Adipocyte (in vitro differentiated cells): ENCODE measurements at places on chromosomes 12 and 14.

- DNase-seq = no peak
These were observed 640.0 kb downstream of the TMTC2 start for GRCh38 chr12:83326666-83327065.

DNA sequence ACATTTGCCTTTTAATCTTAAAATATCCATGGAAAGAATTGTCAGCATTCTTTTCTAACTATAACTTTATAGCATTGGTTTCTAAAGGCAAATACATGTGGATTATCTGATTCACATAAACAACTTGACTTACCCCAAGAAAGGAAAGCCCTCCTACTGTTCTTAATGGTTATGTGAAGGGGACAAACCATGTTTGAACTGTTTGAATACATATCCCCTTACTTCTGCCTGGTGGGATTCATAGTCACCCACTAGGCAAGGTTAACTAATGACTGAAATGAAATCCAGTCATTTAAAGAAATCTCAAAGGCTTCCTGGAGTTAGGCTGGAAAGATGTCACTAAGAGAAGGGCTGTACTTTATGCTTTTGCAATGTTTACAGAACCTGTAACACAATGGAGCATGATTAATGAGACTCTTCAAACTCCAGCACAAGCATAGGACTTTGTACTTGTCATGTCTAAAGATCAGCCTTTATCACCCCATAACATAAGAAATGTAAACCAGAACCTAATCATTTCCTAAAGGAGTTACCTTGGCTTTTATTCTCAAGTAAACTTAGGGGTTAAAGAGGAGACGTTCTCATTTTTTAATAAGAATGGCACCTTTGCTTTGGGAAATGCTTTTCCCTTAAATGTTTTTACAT, 10.2 kb upstream of the FLRT2 start:
- DNase-seq = no peak

- no peak for DNase-seq
These were observed 39.6 kb upstream of the KLRD1 start for GRCh38 chr12:10268037-10268436.

DNA sequence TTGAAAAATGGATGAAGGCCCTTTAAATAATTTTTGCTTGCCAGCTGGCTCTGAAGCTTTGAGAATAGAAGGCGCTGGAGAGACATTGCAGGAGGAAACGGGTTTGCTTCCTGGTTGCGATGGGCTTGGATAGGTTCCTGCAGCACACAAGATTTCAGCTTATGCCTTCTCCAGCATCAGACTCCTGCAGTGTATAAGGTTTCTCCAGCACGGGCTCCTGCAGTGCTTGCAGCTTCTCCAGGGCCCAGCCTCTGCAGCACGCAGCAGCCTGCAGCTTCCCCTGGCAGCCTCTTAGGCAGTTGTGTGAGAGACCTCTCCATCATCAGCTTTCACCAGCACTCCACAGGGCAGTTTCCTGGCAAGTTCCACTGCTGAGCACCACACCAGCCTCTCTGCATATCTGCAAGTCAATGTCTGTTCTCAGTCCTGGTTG, 78.7 kb upstream of the ZDHHC17 start:
- DNase-seq = peak; percentile 41

DNA sequence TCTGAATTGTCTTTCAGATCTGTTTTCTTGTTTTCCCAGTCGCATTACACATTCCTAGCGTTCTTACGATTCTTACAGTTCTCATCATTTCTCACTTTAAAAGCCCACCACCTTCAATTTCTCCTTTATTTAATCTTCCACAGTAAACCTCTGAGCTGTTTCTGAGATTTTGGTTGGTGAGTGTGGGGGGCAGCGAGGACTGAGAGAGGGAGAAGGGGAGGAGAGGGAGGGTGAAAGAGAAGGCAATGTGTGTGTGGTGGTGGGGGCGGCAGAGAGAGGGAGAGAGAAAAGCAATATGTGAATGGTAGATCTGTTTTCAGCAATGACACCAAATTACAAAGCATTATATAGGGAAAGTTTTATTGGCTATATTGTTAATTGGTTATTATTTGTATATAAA, 282.6 kb downstream of the SOX5 start:
- DNase-seq = no peak

- no peak for DNase-seq
These were observed 87.3 kb downstream of the SUDS3 start for GRCh38 chr12:118463677-118464076.

- DNase-seq = no peak
These were observed 13.5 kb downstream of the DGLUCY start for GRCh38 chr14:91127401-91127801.

GRCh38 chr12:62629971-62630739, 163.5 kb downstream of the MON2 start:
- DNase-seq = no peak

DNA sequence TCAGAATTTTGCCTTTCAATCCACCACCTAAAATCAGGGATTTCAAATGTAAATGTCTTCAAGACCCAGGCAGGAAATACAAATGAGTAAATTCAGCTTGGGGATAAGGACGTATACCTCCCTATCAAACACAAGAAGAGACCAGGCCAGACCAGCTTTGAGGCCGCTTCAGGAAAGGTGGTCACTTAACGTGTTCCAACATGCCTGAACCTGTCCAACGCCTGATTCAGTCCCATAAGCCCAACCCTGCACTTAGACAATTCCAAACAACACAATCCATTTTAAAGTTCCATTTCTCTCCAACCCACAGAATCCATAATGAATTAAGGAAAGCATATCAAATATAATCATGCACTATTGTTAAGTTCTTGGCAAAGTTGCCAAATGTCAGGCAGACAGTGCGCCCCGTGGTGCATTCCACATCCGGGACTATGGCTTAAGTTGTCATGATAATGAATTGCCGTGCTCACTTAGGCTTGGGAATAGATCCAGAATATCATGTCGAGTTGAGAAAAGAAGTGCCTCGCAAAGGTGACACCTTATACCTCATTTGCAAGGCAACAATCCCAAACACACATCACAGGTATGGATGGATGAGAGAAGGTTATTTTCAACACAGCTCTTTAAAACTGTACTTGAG, 35.5 kb downstream of the CCDC60 start:
- DNase-seq = no peak

DNA sequence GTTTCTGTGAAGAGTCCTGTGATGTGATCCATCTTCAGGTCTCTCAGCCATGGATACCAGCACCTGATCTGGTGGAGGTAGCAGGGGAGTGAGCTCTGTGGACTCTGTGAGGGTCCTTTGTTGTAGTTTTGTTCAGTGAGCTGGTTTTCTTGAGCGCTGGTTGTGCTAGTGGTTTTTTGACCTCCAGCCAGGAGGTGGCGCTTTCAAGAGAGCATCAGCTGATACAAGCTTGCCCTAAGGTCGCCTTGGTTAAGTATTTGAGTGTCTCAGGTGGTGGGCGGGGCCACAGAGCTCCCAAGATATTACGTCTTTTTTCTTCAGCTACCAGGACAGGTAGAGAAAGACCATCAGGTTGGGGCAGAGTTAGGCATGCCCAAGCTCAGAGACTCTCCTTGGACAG, 139.7 kb downstream of the TTLL5 start:
- DNase-seq = no peak

GRCh38 chr12:95624589-95624988, 73.3 kb upstream of the USP44 start:
- DNase-seq = no peak

- DNase-seq = no peak
These were observed 31.7 kb downstream of the GALNT4 start for GRCh38 chr12:89492883-89493282.

DNA sequence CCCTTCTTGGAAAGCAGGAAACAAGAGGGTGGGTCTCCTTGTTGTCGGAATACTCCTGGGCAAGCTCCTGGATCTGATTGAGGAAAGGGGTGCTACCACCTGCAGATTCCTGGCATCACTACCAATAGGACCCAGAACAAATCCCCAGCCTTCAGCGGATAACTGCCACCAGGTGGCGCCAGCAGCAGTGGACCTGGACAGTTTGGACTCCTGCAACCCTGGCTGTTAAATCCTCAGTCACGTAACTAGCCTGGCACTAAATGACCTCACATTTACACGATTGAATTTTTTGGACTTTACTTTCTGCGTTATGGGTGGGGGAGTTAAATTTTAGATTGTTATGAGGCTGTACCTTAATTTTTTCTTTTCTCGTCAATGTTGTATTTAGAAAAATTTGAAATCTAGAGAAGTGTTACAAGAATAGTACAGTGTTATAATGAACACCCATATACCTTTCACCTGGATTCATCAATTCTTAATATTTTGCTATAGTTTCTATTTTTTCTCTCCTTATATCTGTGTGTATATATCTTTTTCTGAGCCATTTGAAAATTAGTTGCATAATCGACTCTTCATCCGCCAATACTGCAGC, 95.6 kb downstream of the GAS2L3 start:
- DNase-seq = peak; percentile 87

GRCh38 chr14:61369454-61369810, 48.1 kb downstream of the PRKCH start:
- no peak for DNase-seq

DNA sequence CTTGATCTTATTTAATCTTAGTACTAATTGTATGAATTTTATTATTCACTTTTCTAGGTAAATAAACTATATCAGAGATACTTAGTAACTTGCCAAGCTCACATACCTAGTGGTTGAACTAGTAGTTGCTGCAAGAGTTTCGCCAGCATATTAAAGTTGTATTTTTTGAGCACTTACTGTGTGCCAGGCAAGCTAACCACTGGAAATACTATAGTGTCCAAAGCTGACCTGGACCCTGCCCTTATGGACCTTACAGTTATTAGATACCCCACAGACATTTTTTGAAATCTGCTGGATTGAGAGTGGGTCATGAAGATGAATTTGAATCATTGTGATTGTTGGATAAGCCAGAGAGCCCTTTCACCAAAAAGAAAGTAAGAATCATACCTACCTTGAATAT, 125.0 kb downstream of the RAD51B start:
- DNase-seq = no peak
